ENCODE measurements at places on chromosomes 2 and 18. TPM values are rescaled to one million over a fixed set of nuclear protein-coding genes. Genes with fewer than 3 reads are reported as not detected.

Gene MRPL30
- total RNA-seq, result 14.2 TPM

- peak; percentile 27 for DNase-seq
Observed at GRCh38 chr2:216404010-216404618, 8.2 kb upstream of the SMARCAL1 start.

DNA sequence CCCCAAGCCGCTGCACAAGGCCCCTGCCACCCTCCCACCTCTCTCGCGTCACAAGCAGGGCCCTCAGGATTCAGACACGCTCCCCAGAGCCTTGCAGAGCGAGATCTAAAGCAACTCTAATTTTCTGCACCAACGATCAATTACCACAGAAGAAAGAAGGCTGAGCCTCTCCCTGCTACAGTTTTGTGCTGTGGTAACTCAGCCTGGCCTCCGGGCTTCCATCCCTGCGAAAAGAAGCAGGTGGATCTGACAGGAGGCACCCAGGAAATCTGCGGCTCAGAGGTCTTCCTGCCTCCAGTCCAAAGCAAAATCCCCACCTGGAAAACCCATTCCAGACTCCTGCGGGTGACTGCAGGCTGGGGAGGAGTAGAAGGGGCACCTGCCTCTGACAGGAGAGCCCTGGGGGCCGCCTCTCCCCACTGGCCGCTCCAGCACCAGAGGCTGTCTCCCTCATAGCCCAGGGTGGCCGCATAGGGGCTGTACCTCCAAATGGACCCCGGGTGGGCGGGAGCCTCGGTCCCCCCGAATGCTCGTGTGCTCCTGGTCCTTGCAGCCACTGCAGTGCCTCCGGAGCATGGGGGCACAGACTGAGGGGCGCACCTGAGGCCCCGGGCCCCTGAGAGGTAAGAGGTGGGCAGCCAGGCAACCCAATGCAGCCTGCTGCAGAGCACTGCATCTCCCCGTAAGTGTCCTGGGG lies 31.0 kb downstream of the PXDN start:
- DNase-seq, result no peak

Gene ELAC1
- 4.4 TPM for total RNA-seq

DNA sequence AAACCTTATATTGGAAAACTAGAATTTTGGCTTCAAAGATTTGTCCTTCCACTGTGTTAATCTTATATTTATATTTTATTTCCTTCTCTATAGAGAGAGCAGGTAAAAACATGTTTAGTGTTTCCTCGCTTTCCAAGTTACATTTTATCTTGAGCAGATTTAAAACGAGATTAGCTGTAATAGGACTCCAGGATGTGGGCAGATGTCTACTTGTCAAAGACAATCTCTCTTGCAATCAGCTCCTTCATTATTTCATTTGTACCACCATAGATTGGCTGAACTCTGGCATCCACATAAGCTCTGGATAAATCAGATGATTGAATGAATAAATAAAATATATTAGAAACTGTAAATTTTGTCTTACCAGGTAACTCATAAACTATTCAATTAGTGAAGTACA lies 17.5 kb upstream of the KANSL1L start:
- no peak for DNase-seq

DNA sequence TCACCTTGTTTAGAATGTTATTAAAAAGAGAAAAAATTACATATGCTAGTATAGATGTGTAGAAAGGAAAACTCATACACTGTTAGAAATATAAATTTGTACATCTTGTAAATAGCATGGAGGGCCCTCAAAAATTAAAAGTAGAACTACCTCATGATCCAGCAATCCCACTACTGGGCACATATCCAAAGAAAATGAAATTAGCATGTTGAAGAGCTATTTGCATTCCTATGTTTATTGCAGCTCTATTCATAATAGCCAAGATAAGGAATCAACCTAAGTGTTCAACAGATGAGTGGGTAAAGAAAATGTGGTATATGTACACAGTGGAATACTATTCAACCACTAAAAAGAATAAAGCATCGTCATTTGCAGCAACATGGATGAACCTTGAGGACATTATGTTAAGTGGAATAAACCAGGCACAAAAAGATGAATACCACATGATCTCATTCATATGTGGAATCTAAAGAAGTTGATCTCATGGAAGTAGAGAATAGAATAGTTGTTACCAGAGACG lies 251.5 kb upstream of the THUMPD2 start:
- no peak for DNase-seq

Gene PID1
- 0.60 TPM for total RNA-seq

DNA sequence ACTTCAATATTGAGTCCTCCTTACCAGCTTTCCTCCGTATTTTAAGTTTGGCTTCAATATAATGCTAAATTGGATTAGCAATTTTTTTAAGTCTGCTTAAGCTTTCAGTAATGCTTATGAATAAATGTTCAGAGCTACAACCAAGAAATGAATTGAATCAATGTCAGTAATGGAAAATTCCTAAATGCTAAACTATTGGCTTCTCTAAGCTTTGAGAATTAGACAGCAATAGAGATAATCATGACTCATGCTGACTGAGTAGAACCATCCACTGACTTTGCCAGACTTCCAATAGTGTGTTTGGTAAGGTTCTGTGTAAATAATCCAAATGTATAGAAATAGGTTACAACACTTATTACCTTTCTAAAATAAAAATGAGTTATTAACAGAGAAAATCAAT lies 8.9 kb upstream of the PDE1A start:
- DNase-seq, result no peak

Gene SLC5A7
- not detected for total RNA-seq

DNA sequence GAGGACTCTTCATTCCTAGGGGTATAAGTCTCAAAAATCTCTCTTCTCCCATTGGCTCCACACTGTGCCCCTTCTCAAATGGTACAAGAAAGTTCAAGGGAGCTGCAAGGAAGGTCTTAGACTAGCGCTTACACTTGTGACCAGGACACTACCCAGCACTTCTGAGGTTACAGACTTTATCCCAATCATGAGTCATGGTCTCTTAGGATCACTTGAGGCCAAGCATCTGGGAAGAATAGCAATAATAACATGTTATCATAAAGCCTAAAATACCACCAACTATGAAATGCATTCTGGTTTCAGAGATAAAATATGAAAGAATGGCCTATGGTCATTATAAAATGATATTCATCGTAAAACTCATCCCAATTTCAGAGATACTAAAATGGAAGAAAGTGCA lies 309.9 kb upstream of the PKDCC start:
- DNase-seq, result no peak

Gene WDR33
- 61.8 TPM for total RNA-seq

DNA sequence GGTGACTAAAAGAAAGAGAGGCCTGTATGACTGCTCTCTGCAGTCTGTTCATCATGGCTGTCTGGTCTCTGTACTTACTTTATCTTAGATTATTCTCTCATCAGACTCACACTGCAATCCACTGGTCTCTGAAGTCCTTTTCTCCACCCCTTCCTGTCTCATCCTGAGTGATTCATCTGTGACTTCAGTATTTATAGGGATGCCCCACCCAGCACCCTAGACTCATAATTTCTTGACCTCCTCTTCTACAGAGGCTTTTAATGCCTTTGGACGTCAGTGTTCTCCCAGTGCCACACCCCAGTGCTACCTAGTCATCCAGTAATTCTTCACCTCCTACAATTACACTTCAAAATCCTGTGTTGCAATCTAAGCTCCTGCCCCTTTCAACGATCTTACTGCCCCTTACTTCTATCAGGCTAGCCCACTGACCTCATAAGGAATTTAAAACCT lies 14.9 kb upstream of the ITPRID2 start:
- DNase-seq, result no peak

Gene NT5DC4
- not detected for total RNA-seq

DNA sequence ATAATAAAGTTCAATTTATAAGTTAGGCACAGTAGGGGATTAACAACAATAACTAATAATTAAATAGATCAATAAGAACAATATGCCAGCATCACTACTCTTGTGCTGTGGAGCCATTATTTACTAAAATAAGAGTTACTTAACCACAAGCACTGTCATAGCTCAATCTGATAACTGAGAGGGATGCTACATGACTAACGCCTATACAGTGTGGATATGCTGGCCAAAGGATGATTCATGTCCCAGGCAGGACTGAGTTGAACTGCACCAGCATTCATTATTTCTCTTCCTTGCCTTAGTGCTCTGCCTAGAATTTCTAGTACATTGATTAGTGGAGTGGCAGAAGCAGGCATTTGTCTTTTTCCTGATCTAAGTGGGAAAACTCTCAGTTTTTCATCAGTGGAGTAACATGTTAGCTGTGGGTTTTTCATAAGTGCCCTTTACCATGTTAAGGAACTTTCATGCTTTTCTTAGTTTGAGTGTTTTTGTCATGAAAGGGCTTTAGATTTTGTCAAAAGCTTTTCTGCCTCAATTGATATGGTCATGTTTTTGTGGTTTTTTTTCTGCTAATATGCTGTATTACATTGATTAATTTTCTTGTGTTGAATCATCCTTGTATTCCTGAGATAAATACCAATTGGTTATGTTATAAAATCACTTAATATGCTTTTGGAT lies 21.7 kb downstream of the KIAA1328 start:
- no peak for DNase-seq

GRCh38 chr2:137929519-137929916 lies 34.8 kb upstream of the HNMT start:
- DNase-seq, result no peak

DNA sequence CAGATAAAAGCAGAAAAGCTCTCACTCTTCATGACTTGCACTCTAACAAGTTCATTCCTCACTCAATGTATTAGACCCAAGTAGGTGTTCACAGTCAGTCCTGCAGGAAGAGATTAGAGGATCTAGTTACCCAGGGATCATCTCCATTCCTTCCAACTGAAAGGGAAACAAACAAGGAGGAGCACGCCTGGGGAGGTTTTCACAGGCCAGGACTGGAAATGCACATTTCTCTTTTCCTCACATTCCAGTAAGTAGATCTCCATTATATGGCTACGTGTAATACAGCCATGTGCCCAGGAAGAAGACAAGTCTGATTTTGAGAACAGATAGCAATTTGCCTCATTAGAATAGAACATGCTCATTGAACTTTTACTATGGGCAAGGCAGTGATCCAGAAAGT lies 1132.2 kb upstream of the FAM98A start:
- no peak for DNase-seq

DNA sequence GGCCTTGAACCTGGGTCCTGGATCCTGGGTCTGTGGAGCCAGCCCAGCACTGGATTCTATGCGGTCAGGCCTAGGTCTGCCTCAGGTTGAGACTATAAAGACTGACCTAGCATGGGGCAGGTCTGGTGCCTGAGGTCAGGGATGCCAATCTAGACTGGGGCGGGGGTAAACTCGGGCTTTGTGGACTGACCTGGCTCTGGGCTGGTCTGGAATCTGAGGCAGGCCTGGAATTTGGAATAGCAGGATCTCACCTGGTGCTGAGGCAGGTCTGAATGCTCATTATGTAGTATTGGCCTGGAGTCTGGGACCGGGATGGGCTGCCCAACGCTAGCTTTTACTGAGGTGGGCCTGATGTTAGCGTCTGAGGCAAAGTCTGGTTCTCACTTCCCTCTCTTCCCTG lies 256.0 kb downstream of the KIAA1328 start:
- DNase-seq, result no peak

Gene PDE11A
- total RNA-seq, result not detected

- DNase-seq, result no peak
Observed at GRCh38 chr2:98815795-98816194, 84.9 kb upstream of the MGAT4A start.
